ENCODE measurements at places on chromosomes 5 and 9. TPM values are rescaled to one million over a fixed set of nuclear protein-coding genes. Genes with fewer than 3 reads are reported as not detected.

The GPX3 gene
- 0.76 TPM for total RNA-seq

The LTC4S gene
- 2.7 TPM for total RNA-seq

The MYORG gene
- 0.24 TPM for total RNA-seq

The PCDHGB7 gene
- 1.4 TPM for total RNA-seq

The PCDHGB5 gene
- total RNA-seq, result 1.8 TPM

The RPS14 gene
- 4,086 TPM for total RNA-seq

The PPP6C gene
- total RNA-seq, result 41.2 TPM

The NFIL3 gene
- total RNA-seq, result 3.9 TPM

The GFI1B gene
- 0.07 TPM for total RNA-seq

The PCDHGA5 gene
- total RNA-seq, result 1.2 TPM

The NREP gene
- total RNA-seq, result 12.6 TPM

The LECT2 gene
- not detected for total RNA-seq

The PKN3 gene
- total RNA-seq, result 16.9 TPM

The TMOD1 gene
- total RNA-seq, result 1.2 TPM

The COL23A1 gene
- not detected for total RNA-seq

The GABRA1 gene
- total RNA-seq, result not detected

The MCC gene
- total RNA-seq, result 0.22 TPM

The RGMB gene
- total RNA-seq, result 13.8 TPM
